ENCODE measurements at places on chromosomes 13 and 19.

DNA sequence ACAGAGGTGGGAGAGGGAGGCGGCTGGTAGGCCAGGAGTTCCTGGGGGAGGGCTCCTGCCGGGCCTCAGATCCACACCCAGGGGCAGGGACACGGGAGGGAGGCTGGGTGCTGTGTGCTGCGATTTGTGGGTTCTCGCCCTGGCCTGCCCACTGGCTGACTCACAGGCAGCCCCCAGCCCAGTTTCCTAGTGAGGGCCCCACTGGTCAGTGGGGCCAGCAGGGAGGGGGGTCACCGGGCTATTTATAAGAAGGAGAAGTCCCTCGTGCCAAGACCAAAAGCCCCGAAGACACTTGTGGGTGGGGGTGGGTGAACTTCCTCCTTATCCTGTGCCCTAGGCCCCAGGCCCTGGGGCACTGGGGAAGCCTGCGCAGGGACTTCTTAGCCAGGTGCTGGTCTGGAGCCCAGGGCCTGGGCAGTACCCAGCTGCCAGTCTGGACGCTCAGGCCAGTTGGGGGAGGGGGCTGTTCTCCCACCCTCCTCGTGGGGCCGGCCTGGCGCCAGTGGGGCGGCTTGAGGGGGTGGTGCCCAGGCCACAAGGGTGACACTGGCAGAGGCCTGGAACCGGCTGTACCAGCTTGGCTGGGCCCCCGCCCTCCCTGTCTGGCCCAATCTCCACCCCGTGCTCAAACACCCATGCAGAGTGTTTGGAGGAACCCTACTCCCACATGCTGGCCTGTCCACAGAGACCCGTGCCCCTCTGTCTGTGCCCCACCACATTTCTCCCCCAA, 5.0 kb upstream of the JUNB start:
- DNase-seq: no peak

DNA sequence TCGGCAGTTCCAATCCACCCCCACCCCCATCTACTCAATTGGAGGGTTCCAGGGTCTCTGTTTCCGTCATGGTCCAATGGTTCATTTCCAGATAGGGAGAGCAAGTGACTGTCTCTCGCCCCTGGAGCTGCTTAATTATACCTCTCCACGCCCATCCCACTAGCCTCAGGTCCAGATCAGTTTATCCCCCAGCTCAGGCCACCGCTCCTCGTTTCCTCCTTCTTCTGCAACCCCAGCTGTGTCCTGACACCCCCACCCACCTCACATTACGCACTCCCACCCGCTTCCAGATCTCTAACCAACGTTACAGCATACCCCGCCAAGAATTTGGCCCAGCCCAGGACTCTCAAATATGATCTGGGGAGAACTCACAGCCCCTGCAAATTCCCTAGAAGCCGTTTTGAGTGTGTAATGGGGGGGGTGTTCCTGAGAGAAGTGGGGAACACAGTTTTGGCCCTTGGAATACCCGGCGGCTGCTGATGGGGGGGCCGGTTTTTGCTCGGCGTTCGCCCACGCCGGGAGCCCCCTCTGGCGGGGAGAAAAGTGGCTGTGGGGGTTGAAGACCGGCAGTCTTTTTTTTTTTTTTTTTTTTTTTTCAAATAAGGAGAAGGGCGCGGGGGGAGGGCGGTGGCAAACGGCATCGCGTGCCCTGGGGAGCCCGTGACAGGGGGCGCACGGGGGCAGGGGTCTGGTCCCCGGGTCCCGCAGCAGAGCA, 1.7 kb upstream of the PDE4A start:
- DNase-seq: no peak

DNA sequence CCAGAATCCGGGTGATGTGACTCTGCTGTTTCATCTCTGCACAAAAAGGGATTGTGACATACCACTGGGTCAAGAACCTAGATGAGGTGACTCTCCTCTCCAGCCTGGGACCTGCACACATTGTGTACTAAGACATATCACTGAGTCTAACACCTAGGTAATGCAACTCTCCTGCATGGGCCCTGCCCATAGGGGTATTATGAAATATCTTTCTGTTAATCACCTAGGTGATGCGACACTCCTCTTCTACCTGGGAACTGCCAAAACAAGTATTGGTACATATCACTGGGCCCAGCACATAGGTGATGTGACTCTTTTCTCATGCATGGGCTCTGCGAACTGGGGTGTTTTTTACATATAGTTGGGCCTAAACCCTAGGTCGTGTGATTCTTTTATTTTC, 35.5 kb upstream of the ZNF254 start:
- DNase-seq: no peak

DNA sequence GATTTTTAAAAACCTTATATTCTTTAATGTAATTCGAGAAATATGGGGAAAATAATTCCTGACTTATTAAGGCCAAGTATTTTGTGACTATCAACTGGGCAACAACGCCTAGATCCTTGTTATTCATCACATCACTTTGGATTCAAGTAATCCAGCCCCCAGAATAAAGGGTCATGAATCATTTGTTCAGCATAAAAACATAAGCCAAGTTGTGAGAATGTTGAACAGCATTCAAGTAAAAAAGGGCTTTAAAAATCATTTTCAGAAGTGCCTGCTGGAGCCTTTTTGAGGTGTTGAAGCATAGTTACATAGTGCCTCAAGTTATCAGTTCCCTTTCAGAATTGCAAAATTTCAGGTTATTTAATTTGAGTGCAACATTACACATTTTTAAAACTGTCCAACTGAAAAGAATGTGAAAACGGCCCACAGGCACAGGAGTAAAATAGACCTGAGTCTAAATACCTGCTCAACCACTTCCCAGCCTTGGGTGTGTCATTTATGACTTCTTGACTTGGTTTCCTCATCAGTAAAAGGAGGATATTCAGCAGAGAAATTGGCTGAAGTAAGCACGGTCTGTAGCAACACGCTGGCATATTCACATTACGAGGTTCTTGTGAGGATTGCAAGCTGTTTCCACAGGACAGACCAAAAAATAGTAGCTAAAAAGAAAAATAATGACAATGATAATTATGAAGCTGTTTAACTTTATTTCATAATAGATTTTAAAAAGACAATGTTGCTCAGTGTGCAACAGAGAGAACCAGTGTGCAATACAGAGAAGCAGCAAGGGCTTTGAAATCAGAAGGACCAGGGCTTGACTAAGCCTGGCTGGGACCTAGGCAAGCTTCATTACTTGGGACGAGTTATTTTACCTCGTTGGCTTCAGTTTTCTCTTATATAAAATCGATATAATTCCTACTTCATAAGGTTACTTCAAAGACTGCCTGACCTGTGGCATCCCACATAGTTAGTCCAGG, 56.6 kb downstream of the MBNL2 start:
- DNase-seq: no peak

DNA sequence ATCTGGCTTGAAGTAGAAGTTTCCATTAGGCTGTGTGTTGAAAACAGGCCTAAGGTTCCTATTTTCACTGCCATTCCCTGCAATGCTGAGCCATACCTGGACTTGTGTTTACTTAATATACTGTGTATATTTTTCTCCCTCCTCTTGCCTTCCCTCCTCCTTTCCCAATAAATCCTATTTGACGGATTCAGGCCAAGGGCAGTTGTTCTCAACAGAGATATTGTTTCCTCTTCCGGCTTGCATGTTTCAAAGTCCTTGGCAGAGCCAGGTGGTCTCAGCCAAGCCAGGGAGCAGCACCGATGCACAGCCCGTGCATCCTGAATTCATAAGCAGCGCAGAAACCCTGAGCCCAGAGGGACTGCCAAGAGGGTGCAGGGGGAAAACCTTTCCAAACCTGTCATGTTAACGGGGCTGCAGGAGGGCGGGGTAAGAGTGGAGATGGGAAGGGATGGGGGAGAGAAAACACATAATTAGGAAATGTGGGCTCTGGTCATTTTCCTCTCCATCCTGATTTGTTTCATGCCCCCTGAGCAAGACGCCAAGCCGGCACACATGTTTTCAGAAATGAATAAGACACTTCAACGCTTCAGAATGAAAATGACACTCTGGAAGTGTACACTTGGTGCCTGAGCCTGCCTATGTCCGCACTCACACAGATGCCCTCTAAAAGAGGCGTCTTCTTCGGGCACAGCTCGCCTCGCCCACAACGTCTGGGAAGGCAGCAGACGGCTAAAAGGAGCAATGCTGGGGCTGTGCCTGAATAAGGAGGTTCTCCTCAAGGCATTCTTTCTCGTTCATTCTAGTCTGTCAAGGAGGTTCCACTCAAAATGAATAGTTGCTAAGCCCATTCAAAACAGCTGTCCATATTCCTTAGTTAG, 149.3 kb upstream of the UBL3 start:
- no peak for DNase-seq

- DNase-seq: no peak
Measured at GRCh38 chr19:18000480-18000914, 7.5 kb upstream of the ARRDC2 start.

DNA sequence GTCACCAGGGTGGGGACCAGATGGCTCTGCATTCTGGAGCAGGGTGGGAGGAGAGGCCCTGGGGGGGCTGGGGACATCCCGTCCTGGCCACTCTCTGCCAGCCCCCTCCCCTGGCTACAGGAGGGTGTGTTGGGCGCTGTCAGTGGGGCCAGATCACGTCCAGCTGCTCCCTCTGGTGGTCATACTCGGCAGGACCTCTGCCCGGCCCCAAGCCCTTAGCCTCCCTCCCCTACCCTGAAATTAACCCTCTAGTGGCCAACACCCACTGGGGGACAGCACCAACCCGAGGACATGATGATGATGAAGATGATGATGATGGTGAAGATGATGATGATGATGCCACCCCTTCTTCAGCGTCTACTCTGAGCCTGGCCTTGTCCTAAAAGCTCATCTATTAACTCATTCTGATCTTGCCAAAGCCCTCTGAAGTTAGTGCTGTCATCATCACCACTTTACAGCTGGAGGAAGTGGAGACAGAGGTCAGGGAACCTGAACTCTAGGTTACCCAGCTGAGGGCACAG, 590 bp upstream of the LGI4 start:
- DNase-seq: no peak

DNA sequence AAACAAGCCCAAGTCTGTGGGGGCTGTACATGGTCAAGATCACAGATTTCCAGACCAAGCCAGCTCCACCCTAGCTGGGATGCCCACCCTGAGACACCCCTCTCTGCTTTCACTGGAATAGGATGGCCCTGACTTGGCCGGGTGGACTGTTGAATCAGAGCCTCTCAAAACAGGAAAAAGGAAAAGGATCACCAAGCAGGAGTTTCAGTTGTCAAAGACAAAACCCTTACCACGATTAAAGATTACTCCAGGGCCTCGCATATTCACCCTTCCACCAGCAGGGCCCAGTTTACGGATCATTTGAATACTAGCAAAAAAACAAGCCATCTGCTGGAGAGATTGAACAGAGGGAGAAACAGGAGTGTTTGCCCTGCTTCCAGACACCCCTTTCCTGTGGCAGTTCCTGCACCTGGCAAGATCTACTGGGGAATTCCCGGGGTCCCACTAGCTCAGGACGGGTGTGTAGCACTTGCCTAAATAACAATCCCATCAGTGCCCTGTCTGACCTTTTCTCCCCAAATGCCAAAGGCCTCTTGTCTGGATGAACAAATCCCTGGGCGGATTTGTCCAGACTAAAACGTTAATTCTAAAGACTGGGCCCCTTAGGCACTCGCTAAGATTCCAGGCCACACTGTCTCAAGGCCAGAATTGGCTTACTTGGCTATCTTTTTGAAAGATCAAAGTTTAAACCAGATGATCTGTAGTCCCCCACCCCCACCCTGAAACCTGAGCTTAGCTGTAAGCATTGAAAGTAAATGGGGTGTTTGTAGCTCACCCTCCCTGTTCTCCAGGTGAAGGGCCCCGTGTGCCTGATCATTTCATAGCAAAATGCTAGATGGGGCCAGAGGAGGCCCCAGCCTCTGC, 38.4 kb downstream of the ACTN4 start:
- no peak for DNase-seq

DNA sequence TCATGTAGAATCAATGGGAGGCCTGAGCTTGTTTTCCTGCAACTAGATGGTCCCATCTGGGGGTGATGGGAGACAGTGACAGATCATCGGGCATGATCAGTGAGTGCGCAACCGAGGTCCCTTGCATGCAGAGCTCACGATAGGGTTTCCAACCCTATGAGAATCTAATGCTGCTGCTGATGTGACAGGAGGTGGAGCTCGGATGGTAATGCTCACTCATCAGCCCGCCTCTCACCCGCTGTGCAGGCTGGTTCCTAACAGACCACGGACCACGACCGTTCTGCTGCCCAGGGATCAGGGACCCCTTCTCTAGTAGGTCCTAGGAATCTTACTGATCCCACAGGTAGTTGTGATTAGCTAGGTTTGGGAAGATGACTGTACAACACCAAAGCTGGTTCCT, 23.5 kb upstream of the GARRE1 start:
- DNase-seq: no peak

DNA sequence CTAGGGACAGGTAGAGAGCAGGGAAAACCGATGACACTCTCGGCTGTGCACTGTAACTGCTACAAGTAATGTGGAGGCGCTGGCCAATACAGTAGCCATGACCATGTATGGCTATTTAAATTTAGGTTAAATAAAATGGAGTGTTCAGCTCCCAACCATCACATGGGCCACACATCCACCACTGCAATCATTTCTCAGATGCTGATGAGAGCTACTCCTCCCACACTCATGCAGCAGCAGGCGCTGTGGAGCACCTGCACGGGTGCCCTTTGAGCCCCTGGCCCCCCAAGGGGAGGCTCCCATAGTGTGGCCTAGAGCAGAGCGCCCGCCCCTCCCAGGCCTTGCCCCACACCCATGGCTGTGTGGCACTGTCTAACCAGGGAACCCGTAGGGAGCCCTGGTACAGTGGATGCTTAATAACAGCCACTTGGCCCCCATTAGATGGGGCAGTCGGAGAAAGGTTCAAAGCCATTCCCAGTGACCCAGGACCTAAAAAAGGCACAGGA, 6.0 kb downstream of the ACP4 start:
- no peak for DNase-seq

GRCh38 chr19:28067882-28068281, 1145.1 kb downstream of the UQCRFS1 start:
- no peak for DNase-seq

DNA sequence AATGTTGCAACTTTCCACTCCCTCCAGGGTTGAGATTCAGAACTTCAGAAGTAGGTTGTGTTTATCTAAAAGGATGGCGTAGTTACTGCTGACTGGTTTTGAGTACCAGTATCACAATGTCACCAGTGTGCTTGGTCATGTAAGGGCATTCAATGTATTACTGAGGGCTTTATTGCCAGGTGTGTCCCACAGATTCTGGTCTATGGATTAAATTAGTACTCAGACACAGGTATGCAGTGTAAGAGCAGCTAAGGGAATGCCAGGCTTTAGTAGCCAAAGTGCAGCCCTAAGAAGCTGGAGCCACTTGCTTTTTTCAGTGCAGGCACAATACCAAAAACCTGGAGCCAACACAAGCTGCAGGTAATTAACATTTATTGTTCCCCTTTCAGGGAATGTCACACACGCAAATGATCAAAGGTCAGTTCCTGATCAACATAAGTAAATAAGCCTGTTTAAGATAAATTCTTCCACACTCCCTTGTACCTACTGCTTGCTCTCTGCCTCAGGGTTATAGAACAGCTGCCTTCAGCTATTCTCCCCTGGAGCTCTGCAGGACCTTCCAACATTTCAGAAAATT, 130.1 kb upstream of the ZNF91 start:
- no peak for DNase-seq

GRCh38 chr13:29503041-29503837, 92.2 kb downstream of the SLC7A1 start:
- no peak for DNase-seq

Measured in activated gamma-delta T cell (primary cell).